ENCODE measurements at places on chromosomes 4 and X.

- DNase-seq, result no peak
Observed at GRCh38 chr4:46389301-46389775, 590 bp downstream of the GABRA2 start.

GRCh38 chr4:71830497-71831190 is 46.8 kb upstream of the GC start:
- no peak for DNase-seq

- DNase-seq, result no peak
Observed at GRCh38 chr4:173405840-173406606, 7.1 kb upstream of the SCRG1 start.

GRCh38 chr4:71322425-71322824 is 16.4 kb upstream of the SLC4A4 start:
- DNase-seq, result no peak

GRCh38 chr4:74161666-74162450 is 3.9 kb downstream of the MTHFD2L start:
- peak; percentile 38 for DNase-seq

- DNase-seq, result no peak
Observed at GRCh38 chr4:52979020-52979419, 116.9 kb downstream of the RASL11B start.

GRCh38 chr4:172900900-172901299 is 267.7 kb upstream of the GALNT7 start:
- DNase-seq, result no peak

DNA sequence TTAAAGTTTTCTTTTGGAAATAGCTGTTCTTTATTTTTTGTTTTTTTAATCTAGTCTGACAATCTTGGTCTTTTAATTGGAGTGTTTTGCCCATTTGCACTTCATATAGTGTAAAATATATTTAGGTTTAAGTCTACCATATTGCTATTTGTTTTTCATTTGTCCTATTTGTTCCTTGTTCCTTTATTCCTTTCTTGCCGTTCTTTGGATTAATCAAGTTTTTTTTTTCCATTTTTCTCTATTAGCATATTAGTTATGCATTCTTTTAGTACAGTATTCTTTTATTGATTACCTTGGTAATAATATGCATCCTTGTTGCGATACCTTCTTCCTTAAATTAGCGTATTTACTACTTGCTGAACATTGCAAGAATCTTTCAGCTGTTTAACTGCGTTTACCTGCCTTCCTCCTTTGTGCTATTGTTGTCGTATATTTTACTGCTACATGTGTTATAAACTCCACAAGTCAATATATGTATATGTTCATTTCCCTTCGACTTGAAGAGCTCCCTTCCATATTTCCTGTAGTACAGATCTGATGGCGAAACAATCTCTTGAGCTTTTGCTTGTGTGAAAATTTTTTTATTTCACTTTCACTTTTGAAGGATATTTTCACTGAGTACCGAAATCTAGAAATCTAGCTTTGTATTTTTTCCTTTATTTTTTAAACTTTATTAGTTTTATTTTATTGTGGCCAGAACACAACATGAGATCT is 23.9 kb upstream of the RNF212 start:
- DNase-seq, result no peak

DNA sequence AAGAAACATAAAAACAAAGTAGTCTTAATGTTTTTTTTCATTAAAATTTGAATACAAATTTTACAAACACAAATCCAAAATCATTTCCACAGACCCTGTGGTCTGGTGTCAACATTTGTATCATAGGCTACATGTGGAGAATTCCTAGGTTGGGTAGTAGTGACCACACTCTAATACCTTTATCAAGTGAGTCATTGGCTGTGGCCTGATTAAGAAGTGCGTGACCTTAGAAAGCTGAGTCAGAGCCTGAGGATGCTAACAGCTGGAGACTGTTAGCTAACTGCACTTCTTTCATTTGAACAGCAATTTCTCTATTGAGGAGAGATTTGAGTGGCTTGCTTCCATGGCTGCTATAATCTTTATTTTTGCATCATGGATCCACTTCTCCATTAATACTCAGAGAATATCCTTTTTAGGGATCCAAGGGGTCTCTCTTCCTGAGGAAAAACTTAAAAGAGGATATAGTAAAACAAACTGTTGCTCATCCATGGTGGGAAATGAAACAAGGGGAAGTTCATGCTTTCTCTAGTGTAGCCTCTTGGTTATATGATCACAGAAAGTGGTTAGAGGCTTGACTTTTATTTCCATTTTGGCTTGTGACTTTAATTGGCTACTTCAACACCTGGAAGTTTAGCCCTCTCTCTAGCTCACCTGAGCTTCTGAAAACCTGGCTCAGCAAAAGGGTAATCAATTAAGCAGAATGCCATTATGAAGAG is 335.8 kb downstream of the PABPC4L start:
- DNase-seq, result peak; percentile 98

- DNase-seq, result peak; percentile 26
Observed at GRCh38 chr4:152369902-152370295, 166.0 kb downstream of the FBXW7 start.

DNA sequence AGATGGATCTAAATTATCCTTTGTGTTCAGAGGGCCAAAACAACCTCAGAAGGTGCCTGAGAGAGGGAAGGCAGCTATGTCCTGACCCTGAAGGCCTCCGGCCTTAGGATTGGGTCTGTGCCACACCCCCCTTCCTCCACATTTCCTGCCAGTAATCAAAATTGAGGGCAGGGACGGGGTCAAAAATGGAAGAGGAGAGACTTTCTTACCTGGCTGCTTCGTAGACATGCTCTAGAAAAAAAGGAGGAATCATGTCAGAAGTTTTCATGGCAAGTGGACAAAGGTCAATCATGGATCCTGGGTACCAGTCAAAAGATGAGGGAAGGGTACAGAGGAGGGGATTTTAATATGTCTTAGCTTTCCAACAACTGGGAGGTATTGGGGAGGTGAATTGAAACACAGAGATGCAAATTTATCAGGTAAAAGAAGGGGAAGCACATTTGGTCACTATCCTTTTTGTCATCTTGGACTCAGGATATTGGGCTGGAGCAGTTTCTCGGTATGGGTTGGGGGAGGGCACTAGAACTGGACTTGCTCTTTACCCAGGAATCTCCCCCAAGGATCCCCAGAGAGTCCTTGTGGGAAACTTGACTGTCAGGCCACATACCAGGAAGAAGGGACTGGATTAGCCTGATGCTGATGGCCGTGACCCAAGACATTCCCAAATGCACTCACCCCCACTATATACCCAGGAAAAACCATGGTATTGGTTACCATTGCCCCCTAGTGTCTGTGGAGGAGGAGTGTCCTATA is 17.1 kb downstream of the VSIG4 start:
- DNase-seq, result no peak

- no peak for DNase-seq
Observed at GRCh38 chrX:144801786-144802185, 445.5 kb upstream of the SPANXN1 start.

GRCh38 chr4:38181286-38181685 is 221.1 kb downstream of the PTTG2 start:
- no peak for DNase-seq

GRCh38 chr4:14835708-14836425 is 166.4 kb upstream of the CPEB2 start:
- DNase-seq, result no peak

GRCh38 chrX:65990702-65991101 is 49.2 kb downstream of the VSIG4 start:
- DNase-seq, result no peak

DNA sequence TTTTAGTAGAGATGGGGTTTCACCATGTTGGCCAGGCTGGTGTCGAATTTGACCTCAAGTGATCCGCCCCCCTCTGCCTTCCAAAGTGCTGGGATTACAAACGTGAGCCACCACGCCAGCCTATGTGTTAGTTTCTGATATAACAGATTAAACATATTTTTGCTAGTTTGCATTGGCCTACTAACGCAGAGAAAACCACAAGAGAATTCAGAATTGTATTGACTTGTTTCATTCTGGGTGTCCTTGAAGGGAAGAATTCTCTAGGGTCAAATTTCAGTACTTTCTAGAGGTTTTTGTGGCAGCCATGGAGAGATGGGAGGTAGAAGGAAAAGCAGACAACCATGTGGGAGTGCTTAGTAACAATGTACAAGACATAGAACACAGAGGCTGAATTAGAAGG is 46.1 kb upstream of the BMPR1B start:
- no peak for DNase-seq
